ENCODE measurements at places on chromosomes 2 and 18.

DNA sequence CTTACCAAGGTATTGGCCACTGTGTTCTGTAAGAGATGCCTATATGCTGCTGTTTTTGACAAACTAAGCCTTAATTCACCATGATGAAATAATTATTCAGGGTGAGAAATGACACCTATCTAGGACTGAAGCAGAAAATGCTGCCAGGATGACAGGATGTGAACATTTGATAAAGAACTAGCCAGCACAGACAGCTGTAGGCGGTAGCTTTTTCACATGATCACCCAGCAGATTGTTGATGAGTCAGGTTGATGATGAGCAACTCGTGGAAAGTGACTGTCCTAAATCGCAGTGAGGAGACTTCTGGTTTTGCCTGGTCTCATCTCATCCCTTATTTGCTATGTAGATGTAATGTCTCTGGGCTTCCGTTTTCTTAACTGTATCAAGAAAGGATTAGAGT, 144.1 kb downstream of the PRPF40A start:
- no peak for DNase-seq

GRCh38 chr2:109436610-109437225, 177.0 kb downstream of the SEPTIN10 start:
- no peak for DNase-seq

- DNase-seq: no peak
These were observed 66.6 kb downstream of the DIS3L2 start for GRCh38 chr2:232028071-232028470.

DNA sequence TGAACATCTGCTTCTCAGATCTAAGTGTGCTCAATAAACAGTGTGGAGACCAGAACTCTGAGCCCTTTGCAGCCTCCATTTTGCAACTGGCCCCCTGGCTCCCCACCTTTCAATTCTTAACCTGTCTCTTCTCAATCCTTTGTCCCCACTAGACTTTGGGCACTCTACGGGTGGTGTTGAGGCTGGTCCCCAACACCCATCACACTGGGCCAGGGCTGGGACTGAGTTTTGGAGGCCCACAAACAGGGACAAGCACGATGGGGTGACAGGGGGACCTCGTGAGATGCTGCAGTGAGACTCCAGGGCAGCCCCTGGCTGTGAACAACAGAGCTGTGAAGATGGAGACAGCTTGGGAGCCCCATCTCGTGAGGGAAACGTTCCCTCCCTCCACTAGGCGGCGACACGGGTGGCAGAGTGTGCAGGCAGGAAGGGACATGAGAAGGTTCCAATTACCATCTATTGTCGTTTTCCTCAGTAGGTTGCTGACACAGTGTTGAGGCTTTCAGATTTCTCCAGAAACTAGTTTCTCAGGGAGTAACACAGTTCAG, 1.2 kb downstream of the ANKMY1 start:
- DNase-seq: no peak

DNA sequence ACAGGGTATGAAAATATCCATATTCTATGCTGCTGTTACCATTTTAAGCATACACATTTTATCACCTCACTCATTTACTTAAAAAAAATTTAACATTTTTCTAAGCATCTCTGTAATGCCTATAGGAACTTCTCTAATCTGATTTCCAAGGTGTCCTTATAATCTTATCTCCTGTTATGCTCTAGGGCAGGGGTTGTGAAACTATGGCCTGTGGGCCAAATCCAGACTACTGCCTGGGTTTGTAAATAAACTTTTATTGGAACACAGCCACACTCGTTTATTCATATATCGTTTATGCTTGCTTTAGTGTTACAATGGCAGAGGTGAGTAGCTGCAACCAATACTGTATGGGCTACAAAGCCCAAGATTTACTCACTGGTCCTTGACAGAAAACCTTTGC, 151.6 kb downstream of the RAPGEF4 start:
- no peak for DNase-seq

DNA sequence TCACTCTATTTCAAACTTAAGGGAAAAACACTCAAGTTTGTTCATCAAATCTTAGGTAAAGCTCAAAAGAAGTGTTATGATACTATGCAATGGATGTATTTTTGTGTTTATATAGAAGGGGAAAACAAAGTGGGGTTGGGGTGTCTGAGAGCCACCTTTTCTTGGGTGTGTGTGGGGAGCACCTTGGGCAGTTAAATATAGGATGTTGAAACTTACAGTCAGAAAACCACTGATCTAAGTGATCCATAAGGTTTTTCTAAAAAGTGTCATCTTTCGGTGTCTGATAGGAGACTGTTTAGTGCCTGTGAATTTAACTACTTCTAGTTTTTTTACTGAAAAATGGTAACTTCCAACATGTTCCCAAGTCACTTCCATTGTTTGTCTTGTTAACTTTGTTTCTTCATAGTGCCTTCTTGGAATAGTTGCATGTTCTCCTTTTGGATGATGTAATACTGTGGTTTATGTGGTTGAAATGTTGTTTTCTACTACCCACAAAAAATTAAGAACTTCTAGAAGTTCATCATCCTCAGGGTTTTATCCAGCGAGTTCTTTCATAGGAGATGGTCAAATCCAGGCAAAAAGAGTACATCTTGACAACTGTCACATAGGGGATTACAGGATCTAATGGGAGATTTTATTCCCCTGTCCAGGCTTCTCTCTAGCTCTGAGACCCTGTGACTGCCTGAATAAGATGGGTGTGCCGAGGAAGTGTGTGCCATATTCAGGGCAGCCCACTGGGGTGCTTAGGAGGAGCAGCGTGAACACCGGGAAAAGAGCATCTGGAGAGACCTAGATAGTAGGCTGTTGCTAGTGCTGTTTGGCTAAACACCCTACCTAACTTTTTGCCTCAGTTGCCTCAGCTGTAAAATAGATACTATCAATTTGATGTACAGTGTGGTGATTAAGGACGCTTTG, 46.2 kb downstream of the CAB39 start:
- no peak for DNase-seq

DNA sequence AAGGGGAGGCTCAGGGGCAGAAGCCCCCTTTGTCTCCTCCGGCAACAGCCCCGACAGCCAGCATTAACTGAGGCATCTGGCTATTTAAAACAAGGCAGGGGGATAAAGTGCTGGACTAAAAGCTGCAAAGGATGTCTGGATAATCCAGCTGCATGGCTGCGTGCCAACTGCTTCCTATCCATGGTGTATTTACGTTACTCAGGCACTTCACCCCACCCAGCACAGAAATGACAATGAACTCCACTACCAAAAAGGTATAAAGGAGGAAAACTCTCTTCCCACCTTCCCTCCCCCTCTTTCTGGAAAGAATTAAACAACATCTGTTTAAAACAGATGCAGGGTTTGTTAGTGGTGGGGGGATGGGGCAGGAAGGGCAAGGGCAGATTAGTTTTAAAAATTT, 82.5 kb downstream of the SPRED2 start:
- no peak for DNase-seq

DNA sequence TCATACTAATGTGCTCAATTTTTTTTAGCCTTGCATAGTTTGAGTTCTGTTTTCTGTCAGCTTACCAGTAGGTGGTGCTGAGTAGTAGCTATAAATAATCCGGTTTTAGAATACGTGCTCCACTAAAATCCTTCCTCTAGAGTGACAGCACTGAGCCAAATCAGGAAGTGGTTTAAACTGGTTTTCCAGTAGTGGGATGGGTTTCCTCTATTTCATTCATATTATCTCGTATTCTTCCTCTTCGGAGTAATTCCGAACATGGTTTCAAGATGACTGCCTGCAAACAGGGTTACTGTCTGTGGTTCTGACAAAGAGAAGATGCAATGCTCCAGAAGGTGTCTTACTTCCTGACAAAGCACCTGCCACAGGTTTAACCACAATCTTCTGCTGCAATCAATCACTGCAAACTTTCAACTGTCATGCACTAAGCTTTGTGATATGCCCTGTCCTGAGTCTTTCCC, 496.9 kb upstream of the VRK2 start:
- no peak for DNase-seq

DNA sequence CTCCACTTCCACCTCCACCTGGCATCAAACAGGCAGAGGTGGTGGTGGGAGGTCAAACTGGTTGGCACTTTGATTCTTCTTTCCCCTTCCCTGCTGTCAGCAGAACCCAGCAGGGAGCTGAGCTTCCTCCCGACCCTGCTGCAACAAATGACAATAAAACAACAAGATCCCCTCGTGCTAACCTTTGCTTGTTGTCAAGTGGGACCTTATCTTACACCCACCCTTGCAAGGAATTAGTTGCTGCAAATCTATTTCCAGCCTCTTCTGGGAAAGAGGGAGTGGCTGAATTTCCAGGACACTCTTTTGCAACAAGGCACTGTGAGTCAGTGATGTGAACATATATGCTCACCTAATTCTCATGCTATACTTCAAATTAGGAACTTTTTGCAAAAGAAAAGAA, 655.1 kb downstream of the DSC3 start:
- DNase-seq: no peak

DNA sequence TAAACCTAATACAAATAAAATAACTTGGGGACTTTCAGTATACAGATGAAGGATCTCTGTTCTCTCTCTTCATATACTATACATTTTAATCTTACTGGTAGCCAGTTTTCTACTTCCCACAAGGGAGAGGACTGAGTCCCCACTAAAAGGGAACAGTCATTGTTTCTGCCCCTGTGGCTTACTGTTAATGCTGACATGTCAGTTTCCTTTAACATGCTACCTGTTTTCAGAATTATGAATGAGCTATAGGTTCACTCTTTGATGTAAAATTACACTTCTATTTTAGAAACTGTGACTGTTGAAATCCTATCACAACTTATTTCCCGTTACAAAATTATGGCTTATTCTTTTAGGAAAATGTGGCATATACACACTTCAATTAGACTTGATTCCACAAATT, 207.7 kb downstream of the CDH2 start:
- no peak for DNase-seq

GRCh38 chr18:12456441-12456840, 48.7 kb downstream of the PRELID3A start:
- DNase-seq: no peak

- no peak for DNase-seq
These were observed 398.0 kb downstream of the TXNL1 start for GRCh38 chr18:56240405-56240804.

DNA sequence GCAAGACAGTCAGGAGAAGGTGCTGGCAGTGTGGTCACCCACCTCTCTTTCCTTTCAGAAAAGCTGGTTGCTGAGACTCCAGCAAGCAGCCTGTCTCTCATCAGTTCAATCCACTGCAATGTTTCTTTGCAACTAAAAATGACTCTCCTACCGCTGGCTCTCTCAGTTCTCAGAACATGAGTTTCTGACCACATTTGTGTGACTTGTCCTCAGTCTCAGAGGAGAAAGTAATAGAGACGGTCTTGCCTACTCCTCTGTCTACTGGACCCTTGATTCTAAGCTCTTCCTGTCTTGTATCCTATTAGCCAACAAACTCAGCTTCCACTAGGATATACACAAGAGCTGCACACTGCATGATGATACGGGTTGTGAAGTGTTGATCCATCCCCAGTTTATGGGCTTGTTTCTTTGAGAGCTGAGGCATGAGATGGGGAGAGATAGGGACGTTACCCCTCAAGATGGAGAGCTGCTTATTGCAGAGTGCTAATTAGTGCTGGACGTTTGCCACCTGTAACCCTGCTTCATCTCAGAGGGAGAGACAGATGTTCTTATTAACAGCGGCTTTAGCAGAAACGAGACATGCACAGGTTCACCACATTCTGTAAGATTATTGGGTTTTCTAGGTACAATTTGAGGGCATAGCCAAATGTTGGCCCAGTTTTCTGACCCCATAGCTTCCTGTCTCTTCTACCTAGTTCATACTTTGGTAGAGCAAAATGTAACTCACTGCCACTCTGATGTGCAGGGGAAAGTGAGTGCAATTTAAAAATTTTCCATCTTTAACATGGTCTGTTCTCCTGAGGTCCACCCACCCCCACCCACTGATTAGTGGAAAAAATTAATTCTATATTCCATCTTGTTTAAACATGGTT, 32.4 kb upstream of the YWHAQ start:
- no peak for DNase-seq

DNA sequence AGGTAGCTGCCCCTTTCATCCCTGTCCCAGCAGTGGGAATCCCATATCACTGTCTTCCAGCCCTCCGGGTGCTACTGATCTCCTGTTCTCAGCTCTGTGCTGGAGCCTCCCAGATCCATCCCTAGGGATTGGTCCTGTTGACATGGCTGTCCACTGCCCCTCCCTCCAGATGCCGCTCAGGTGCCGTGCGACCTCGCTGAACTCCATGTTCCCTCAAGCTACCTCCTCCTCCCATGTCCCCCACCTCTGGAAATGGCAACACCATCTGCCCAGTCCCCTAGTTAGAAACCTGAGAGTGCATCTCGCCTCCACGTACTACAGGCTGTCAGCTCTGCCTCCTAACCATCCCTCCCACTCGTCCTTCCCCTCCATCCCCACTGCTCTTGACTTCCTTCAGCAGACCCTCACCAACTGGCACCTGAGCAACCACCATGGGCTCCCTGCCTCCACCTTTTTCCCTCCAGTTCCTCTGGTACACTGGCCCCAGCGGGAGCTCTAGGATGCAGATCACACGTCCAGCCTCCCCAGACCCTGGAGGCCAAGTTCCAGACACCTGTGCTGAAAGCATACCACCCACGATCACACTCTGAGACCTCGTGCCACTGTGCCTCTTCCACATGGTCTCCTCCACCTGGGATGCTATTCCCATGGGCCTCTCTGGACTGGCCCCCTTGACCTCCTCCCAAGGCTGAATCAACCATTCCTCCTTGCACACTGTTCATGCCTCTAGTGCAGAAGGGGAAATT, 106.8 kb downstream of the KLHL29 start:
- no peak for DNase-seq

Measured in PC-9 (cell line).